ENCODE measurements at places on chromosomes 3 and 15.

- no peak for DNase-seq
Measured at GRCh38 chr3:167091226-167091625, 288.9 kb downstream of the ZBBX start.

DNA sequence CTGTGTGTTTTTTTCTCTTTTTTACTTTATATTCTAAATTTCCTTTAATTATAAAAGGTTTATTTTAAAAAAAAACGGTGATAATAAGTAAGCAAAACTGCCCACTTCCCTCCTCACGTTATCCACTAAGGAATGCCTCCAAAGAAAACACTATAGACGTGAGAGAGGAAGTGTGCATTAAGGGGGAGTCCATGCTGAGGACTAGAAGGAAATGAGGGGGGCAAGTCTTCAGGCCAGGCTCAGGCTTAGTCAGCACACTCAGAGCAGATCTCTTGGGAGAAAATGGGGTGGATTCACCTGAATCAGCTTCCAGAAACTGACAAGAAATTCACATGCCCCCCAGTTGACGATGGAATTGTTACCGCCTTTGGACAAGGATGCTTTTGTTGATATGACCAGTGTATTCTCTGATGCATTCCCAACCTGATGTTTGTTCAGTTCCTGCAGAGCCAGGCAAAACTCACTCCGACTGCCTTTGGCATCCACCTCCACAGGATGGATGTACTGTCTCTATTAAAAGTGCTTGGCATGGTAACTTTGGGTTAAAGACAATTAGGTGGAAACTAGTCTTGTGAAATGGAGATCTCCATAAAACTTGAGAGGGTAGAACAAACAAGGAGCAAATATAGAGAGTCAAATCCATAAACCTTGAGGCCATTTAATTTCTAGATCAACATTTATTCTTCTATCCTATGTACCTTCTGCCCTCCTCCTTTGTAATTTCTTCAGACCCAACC lies 167.8 kb downstream of the MYRIP start:
- DNase-seq = no peak

DNA sequence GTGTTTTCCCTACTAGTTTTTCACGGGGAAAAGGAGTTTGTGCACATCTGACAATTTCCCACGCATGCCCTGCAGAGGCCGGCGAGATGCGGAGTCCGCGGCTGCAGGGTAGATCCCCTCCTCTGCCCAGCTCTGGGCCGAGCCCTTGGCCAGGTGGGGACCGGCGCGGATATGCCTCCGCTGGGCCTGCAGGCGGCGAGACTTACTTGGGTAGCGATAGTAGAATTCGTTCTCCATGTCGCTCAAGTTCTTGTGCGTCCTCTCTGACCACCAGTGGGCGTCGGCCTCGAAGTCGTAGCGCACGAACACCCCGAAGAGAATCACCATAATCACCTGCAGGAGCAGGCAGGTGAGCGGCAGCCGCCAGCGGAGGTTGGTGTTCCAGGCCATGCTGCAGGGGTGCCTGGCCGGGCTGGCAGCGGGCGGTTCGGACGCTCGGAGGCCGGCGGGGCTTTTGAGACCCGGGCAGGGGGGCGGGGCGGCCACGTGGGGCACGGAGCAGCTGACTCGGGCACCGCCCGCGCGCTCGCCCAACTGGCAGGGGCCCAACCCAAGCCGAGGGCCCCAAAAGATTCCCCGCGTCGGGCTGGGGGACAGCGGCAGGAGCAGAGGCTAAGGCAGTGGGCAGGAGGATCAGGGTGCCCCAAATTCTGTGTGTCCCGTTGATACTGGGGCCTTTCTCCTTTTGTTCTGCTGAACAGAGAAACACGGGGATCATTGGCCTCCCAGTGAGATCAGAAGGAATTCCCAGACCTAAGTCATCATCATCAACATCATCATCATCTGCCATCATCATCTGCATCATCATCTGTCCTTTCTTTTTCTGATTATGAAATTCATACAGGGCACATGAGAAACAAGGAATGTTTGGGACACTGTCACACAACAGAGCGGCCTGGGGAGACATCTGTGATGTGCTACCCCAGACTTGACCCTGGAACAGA lies at the start of gene RHCG:
Gene RHCG, minus strand, starts transcription at position 429 of the 944 bp plus-strand sequence. Its CDS starts 39 bp downstream, at position 390.
- no peak for DNase-seq

DNA sequence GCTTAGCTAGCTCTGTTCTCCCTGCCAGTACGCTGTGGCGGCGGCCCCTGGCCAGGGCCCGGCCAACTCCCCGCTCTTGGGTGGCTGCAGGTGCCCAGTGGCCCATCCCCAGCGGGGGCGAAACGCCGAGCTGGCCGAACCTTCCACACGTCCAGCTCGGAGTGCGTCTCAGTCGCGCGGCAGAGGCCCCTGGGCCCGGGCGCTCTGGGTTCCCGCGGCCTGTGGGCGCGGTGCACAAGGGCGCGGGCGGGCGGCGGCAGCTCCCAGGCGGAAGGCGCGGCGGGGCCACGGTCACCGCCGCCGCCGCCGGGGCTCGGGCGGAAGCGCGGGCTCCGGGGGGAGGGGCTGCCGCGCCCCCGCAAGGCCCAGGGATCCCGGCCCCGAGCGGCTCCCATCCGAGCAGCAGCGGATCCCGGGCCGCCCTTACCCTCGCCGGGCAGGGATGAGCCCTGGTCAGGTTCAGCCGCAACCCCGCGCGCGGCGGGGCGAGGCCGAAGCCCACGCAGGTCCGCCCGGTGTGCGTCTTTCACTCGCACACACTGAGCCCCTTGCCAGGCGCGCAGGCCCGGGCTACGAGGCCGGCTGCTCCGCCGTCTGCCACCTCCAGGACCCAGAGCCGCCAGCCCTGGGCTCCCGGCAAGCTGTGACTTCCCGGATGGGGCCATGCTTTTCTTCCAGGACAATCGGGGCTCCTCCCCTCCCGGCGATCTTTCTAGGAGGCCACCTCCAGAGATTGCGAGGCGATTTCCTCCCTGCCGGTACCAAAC lies 54.2 kb downstream of the CCDC54 start:
- DNase-seq = peak; percentile 60

GRCh38 chr3:20394243-20394642 lies 208.2 kb upstream of the SGO1 start:
- DNase-seq = no peak

DNA sequence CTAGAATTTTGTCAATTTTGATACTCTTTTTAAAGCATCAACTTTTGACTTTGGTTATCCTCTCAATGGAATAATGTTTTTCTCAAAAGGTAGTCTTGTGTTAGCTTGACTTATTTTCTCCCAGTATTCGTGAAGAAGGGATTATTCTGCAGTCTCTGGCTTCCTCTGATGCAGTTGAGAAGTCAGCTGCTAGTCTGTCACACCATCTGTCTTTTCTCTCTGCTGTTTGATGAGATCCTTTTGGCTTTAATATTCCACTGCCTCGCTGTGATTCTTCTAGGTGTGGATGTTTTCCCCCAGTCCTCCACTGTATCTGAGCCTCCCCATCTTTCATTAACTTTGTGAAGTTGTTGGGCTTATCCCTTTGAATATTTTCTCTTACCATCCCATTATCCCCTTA lies 141.0 kb downstream of the WDR72 start:
- no peak for DNase-seq

DNA sequence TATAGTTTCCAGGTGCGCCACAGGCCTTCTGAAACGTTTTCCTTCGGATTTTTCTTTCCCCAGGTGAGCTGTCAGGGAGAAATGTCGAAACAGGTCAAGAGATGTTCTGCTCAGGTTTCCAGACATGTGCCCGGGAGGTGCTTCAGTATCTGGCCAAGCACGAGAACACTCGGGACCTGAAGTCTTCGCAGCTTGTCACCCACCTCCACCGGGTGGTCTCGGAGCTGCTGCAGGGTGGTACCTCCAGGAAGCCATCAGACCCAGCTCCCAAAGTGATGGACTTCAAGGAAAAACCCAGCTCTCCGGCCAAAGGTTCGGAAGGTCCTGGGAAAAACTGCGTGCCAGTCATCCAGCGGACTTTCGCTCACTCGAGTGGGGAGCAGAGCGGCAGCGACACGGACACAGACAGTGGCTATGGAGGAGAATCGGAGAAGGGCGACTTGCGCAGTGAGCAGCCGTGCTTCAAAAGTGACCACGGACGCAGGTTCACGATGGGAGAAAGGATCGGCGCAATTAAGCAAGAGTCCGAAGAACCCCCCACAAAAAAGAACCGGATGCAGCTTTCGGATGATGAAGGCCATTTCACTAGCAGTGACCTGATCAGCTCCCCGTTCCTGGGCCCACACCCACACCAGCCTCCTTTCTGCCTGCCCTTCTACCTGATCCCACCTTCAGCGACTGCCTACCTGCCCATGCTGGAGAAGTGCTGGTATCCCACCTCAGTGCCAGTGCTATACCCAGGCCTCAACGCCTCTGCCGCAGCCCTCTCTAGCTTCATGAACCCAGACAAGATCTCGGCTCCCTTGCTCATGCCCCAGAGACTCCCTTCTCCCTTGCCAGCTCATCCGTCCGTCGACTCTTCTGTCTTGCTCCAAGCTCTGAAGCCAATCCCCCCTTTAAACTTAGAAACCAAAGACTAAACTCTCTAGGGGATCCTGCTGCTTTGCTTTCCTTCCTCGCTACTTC lies 3.8 kb downstream of the BHLHE40 start:
- DNase-seq = no peak

- no peak for DNase-seq
Measured at GRCh38 chr3:25507811-25508210, 79.7 kb downstream of the RARB start.

DNA sequence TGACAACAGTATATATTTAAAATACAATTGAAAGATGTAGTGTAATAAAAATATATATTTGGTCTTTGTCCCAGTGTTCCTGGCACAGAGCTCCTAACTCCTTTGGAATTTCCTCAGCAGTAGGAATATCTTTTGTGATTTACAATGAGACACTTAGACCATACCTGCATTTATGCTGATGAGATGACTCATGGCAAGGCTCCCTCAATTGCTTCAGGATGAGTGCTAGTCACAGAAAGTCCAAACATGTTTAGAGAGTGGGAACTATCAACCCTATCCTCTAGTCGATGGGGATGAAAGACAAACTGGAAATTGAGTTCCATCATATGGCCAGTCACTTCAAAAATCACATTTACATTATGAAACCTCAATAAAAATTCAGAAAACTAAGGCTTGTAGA lies 588.3 kb upstream of the LMCD1 start:
- DNase-seq = no peak

GRCh38 chr3:41169023-41169422 lies 30.3 kb upstream of the CTNNB1 start:
- no peak for DNase-seq

DNA sequence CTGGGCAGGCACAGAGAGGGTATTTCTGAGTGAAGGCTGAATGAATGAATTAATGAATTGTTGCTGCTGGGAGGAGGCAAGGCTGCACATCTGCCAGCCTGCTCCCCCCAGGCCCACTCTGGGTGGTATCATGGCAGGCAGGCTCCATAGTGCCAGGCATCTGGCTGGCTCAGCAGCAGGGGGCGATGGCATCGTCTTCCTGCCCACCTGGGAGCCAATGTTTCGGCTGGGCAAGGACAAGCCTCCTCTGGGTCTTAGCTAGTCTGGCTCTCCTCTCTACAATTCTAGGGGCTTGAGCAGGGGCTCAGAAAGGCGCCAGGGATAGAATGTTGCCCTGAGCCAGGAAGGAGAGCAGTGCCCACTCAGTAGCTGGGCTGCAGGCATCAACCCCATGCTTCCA lies 1.7 kb upstream of the TLR9 start:
- DNase-seq = no peak

DNA sequence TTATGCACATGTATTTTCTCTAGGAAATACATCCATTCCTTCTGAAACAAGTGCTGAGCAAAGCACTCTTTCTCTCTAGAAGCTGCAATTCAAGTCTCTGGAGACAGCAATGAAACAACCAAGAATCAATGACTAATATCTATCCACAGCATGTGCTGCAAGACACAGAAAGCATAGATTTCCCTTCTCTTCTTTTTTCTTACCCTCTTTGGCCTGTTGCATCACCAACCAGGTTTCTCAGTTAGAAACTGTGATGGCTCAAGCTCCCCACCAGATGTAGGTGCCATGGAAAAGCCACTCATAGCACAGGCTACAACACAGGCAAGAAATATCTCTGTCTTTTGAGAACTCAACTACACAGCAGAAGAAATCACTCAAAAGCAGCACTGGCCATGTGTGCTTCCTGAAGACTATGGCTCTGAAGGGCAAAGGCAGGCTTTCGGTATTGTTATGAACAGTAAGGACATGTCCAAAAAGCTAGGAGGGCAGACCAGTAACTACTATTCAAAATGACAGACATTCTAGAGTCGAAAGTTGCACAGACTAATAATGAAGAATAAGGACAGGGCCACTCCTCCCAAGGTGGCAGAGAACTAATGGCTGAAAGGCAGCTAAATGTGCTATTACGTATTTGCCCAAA lies 15.5 kb downstream of the ZDHHC3 start:
- DNase-seq = no peak

DNA sequence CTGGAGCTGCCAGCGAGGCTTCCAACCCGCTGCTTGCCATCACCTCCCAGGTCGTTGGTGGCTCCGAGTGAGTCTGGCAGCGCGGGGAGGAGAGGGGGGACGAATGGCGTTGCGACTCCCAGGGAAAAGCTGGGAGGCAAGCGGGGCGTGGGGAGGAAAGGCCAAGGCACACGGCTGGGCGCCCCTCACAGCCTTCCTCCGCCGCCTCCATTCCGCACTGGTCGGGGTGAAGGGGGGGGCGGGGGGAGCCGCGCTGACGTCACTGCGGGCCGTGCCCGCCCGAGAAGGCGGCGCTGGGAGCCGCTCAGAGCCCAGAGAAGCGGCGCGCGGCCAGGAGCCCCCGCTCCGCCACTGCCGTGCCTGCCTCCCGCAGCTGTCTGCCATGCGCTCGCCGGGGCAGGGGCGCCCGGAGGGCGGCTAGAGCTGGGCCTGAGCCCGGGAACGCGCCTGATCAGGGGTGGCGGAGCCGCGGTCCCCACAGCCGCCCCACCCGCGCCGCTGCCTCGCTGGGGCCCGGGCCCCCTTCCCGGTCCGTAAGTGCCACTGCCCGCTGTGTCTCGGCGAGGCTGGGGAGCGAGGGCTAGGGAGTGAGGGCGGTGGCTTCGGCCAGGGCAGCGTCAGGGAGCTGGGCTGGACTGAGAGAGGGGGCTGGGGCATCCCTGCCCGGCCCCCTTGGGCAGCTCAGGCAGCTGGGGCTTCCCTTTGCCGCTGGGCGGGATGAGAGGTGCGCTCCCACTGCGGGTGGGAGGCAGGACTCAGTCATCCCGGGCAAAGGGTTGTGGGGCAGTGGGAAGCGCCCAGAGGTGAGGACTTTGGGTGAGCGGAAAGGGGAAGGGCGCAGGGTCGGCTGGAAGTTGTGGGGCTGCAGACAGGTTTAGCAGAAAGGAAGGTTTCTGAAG lies 27.8 kb upstream of the POLG start:
- peak; percentile 44 for DNase-seq

DNA sequence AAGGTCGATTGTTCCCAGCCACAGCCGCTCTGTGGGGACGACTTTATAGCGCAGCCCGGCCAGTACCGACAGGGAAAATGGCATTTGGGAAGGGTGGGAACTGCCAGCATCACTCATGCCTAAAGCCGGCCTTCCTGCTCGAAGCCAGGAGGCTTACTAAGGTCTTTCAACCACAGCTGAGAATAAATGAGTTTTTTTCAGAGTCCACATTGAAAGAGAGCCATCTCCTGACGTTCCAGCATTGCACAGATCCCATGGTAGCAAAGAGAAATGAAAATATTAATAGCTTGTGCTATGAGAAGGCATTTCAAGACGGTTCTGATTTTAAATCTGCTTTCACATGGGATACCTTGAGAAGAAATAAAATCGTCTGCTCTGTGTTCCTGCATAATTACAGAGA lies 230.2 kb upstream of the IGF1R start:
- DNase-seq = no peak

Measured in NCI-H1930 (cell line).